ENCODE measurements at places on chromosomes 11 and 22.

- DNase-seq: no peak
Measured at GRCh38 chr22:35918456-35918855, 110.2 kb downstream of the RBFOX2 start.

DNA sequence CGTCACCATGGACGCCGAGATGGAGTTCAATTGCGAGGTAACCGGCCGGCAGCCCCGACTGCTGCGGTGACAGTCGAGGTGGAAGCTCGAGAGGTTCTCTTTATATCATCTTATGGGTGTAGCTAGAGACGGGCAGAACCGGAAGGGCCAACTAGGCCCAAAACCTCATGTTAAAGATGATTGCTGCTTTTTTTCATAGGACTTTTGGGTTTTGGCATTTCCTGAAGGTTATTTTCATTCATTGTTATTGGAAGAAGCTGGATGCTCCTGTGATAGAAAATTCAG lies 585 bp downstream of the NF2 start:
- no peak for DNase-seq

- DNase-seq: no peak
Measured at GRCh38 chr11:90911192-90911591, 688.3 kb upstream of the CHORDC1 start.

DNA sequence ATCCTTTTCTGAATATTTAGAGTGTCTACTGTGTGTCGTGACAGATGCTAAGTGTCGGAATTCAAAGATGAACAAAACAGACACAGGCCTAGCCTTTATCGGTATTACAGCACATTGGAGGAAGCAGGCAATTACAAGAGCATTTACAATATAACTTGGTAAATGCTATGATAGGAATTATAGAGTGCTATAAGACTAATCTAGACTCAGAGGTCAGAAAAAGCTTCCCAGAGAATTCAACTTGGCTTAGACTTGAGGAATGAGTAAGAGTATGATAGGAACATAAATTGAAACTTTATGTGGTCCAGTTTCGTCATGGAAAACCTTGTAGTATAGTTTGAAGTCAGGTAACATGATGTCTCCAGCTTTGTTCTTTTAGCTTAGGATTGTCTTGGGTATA lies 395.7 kb upstream of the FAT3 start:
- DNase-seq: no peak

DNA sequence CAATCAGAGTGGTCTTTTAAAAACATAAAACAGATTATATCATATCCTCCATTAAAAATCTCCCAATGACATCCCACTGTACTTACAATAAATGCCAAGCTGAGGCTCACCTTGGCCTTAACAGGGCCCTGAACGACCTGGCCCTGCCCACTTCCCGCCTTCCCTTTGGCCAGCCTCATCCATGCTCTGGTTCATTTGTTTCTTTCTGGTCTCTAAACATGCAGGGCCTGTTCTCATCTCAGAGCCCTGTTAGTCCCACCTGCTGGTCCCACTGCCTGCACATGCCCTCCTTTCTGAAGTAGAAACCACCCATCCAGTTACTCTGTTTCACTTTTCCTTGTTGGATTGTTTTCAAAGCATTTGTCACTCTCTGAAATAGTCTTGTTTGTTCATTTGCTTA lies 227.4 kb downstream of the INSC start:
- no peak for DNase-seq

All from kidney capillary endothelial cell (primary cell).